ENCODE measurements at places on chromosomes 3 and 15. TPM values are rescaled to one million over a fixed set of nuclear protein-coding genes. Genes with fewer than 3 reads are reported as not detected.

CPN2 gene
- 0.05 TPM for total RNA-seq

DNA sequence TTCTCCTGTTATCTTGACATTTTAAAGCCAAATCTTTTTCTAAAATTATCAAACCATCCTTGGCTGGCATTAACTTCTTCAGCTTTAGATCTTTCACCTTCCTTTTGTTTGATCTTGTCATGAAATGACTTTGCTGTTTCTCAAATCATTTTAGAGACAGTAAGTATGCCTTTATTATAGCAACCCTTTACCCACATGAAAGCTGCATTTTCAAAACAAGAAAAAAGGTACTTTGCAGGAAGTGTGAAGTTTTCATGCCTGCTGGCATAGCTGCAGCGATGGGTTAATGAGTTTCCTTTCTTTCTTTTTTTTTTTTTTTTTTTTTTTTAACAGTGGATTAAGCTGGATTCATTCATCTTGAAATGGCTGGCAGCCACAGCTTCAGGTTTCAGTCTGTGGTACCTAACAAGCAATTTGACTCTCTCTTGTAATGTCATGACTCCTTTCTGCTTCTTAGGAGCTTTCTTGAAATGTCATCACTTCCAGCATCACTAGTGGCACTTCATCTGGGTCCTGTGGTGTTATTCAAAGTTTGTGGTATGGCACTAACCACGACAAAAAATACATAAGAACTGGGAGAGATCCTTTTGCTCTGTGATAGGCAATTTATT lies 18.8 kb downstream of the SLC25A26 start:
- H3K36me3 ChIP-seq = peaks cover 3% of the 10 kb centered on the region
- no peaks in the 10 kb centered on the region for H3K27me3 ChIP-seq
- H3K4me3 ChIP-seq = no peak overlapping the region
- DNase-seq = no peak

JAGN1 gene
- 24.2 TPM for total RNA-seq

GRCh38 chr3:124652009-124652408 lies 78.2 kb upstream of the UMPS start:
- H3K27me3 ChIP-seq = no peaks in the 10 kb centered on the region
- H3K4me3 ChIP-seq = no peak overlapping the region
- H3K27ac ChIP-seq = no peak overlapping the region
- H3K36me3 ChIP-seq = no peaks in the 10 kb centered on the region
- no peak for DNase-seq
- H3K4me1 ChIP-seq = peaks cover 5% of the 10 kb centered on the region

DNA sequence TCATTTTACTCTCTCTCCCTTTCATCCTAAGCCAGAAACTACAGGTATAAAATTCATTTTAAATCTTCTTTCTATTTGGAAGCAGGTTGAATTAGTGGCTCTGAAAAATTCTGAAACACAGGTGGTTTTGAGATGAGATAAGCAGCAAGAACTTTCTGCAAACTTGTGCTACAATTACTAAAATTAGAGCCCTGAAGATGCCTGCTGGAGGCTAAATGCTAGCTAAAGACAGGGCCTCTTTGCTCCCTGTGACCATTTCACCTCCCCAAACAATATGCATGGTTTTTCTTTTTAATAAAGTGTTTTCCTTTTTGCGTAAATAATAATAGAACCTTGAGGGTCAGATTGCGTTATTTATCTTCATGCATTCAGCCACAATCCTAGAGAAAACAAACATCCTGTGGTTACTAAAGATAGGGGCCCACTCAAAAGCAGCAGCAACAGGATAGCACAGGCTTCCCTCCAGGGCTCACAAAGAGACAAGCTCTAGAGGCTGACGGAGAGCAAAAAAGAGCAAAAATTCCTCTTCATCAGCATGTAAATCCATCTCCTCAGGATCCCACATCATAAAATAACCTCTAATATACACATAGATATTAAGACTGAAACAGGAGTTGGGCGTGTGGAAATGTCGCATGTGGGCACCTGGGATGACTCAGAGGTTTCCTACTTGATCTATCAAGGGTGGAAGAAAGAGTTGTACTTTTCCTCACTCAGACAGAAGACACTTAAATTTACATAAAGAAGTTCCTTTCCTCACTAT lies 26.5 kb upstream of the CP start:
- peaks cover 9% of the 10 kb centered on the region for H3K4me1 ChIP-seq
- DNase-seq = no peak
- no peak overlapping the region for H3K4me3 ChIP-seq
- no peaks in the 10 kb centered on the region for H3K27me3 ChIP-seq
- H3K36me3 ChIP-seq = no peaks in the 10 kb centered on the region

DNA sequence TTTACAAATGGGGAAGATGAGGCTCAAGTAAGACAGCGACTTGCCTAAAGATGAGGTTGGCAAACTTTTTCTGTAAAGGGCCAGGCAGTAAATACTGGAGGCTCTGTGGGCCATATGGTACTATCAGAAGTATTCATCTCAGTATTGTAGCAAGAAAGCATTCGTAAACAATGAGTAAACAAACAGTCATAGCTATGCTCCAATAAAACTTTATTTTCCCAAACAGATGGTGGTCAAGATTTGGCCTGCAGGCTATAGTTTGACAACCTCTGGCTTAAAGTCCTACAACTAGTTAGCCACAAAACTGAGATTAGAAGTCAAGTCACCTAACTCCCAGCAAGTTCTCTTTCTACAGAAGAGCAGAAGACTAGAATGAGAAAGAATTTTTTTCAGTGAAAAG lies 177.0 kb upstream of the NECTIN3 start:
- H3K4me1 ChIP-seq = no peaks in the 10 kb centered on the region
- no peak for DNase-seq
- H3K4me3 ChIP-seq = no peak overlapping the region
- no peaks in the 10 kb centered on the region for H3K36me3 ChIP-seq
- no peak overlapping the region for H3K27ac ChIP-seq
- H3K27me3 ChIP-seq = no peaks in the 10 kb centered on the region

IRAK2 gene
- 3.9 TPM for total RNA-seq

DNA sequence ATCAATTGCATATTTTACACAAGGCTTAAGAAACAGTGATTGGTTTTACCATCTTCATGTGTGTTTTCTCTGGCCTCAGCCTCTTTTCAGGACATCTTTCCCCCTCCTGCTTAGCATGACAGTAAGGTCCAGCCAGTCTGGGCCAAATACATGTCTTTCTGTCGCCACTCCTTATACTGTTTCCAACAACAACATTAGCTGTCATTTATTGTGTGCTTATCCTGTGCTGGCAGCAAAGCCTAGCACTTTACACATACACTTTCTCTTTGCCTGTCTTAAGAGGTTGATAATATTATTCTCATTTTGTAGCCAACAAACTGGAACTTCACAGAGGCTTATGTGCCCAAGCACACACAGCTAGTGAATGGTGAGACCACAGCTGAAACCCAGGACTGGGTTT lies 37.8 kb downstream of the B3GALNT1 start:
- H3K4me1 ChIP-seq = no peaks in the 10 kb centered on the region
- no peak for DNase-seq
- H3K27me3 ChIP-seq = no peaks in the 10 kb centered on the region
- no peak overlapping the region for H3K27ac ChIP-seq
- peaks cover 3% of the 10 kb centered on the region for H3K36me3 ChIP-seq

ACTRT3 gene
- 1.0 TPM for total RNA-seq

- DNase-seq = no peak
- no peaks in the 10 kb centered on the region for H3K27me3 ChIP-seq
- H3K4me3 ChIP-seq = no peak overlapping the region
- H3K27ac ChIP-seq = no peak overlapping the region
- no peaks in the 10 kb centered on the region for H3K36me3 ChIP-seq
- no peaks in the 10 kb centered on the region for H3K4me1 ChIP-seq
Measured at GRCh38 chr3:126827121-126827520, 123.1 kb downstream of the CHCHD6 start.

DNA sequence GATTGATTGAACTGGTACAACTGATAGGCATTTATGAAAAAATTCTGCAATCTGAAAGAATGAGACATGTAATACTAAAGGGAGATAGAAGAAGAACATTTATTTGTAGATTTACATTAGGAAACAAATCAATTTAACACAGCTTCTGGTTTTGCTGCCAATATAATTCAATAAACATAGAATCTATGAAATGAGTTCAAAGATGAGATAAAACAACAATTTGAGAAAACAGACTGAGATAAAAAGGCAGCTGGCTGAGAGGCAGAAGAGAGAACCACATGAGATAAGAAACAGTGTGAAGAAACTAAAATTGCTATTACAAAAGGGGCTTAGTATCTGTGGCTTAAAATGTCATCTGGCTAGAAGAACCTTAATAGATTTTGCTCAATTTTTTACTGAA lies 176.6 kb downstream of the PYDC2 start:
- no peak overlapping the region for H3K27ac ChIP-seq
- no peaks in the 10 kb centered on the region for H3K27me3 ChIP-seq
- DNase-seq = no peak
- H3K4me3 ChIP-seq = no peak overlapping the region
- no peaks in the 10 kb centered on the region for H3K36me3 ChIP-seq
- H3K4me1 ChIP-seq = no peaks in the 10 kb centered on the region

DNA sequence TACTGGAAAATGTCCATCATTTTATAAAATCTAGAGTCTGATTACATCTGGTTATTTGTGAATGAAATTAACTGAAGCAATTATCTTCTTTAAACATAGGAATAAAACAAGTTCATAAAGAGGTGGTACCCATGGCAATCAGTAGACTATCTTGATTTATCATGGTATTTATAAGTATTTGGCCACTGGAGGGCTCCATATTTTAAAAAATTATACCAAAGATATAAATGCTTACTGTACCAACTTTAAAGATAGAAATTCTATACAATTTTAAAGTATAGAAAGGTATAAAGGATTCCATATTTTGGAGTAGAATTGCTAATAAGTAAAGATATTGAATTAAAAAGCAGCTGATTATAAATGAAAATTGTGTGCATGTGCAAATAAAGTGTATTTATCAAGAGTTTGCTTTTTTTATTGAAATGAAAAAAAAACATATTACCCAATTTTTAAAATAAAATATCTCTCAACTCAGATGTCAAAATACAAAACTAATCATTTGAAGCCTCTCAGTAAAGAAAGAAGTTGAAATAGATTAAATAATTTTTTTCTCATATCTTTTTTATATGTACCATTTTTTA lies 105.3 kb downstream of the BBX start:
- H3K4me1 ChIP-seq = no peaks in the 10 kb centered on the region
- no peak overlapping the region for H3K4me3 ChIP-seq

GRCh38 chr3:79018671-79019136 lies 749.1 kb downstream of the ROBO1 start:
- peak overlapping the region; percentile 54 for H3K4me3 ChIP-seq
- H3K4me1 ChIP-seq = no peaks in the 10 kb centered on the region
- no peaks in the 10 kb centered on the region for H3K36me3 ChIP-seq
- H3K27me3 ChIP-seq = peaks cover 20% of the 10 kb centered on the region

GRIP2 gene
- total RNA-seq = 0.14 TPM

SENP5 gene
- 24.8 TPM for total RNA-seq

GRCh38 chr3:51191768-51192167 lies 193.3 kb upstream of the MANF start:
- H3K4me3 ChIP-seq = no peak overlapping the region
- no peak for DNase-seq
- no peaks in the 10 kb centered on the region for H3K27me3 ChIP-seq
- H3K4me1 ChIP-seq = no peaks in the 10 kb centered on the region
- H3K36me3 ChIP-seq = no peaks in the 10 kb centered on the region

- H3K4me3 ChIP-seq = no peak overlapping the region
- H3K4me1 ChIP-seq = no peaks in the 10 kb centered on the region
Measured at GRCh38 chr15:82132742-82133141, 86.9 kb upstream of the MEX3B start.

SUSD5 gene
- 0.14 TPM for total RNA-seq

SYNPR gene
- 0.09 TPM for total RNA-seq

DNA sequence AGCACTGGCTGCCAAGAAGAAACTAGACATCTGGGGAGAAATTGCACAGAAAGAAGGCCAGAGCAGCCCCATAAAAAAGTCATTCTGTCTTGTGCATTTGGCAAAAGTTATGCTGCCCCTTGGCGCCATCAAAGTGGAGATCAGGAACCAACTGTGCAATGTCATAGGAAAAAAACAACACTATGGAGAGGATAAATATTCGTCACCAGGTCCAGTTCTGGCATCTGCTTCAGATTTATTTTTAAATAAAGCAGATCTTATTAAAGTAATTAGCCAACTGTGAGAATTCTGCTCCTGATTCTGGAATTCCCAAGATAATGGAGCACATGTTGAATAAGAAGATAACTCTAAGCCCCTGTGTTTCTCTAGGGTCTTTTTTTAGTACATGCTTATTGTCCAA lies 500.0 kb upstream of the IL12A start:
- no peaks in the 10 kb centered on the region for H3K4me1 ChIP-seq
- DNase-seq = no peak
- no peaks in the 10 kb centered on the region for H3K36me3 ChIP-seq

GOLGA6A gene
- total RNA-seq = 0.09 TPM

GRCh38 chr3:121794264-121794983 lies 40.4 kb downstream of the IQCB1 start:
- no peaks in the 10 kb centered on the region for H3K4me1 ChIP-seq
- H3K27me3 ChIP-seq = no peaks in the 10 kb centered on the region
- no peak overlapping the region for H3K27ac ChIP-seq
- H3K36me3 ChIP-seq = no peaks in the 10 kb centered on the region
- H3K4me3 ChIP-seq = no peak overlapping the region

GRCh38 chr15:49225572-49226281 lies 55.7 kb downstream of the GALK2 start:
- no peak overlapping the region for H3K4me3 ChIP-seq
- peaks cover 12% of the 10 kb centered on the region for H3K36me3 ChIP-seq
- H3K4me1 ChIP-seq = no peaks in the 10 kb centered on the region
- no peaks in the 10 kb centered on the region for H3K27me3 ChIP-seq

DNA sequence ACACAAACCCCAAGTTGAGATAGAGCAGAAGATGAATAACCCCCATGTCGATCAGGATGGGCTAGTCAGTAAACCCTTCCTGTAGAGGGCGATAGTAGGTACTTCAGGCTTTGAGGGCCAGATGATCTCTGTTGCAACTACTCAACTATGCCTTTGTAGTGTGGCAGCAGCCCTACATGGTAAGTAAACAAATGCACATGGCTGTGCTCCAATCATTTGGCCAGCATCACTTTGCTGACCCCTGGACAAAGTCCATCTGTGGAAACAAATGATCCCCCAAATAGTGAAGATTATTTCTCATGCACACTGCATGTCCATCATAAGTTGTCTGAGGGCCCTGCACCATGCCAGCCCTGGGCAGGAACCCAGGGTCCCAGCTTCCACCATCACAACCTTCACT lies 402.2 kb upstream of the PROK2 start:
- H3K4me1 ChIP-seq = peaks cover 32% of the 10 kb centered on the region
- no peak for DNase-seq
- no peaks in the 10 kb centered on the region for H3K27me3 ChIP-seq
- no peak overlapping the region for H3K27ac ChIP-seq
- no peak overlapping the region for H3K4me3 ChIP-seq

DNA sequence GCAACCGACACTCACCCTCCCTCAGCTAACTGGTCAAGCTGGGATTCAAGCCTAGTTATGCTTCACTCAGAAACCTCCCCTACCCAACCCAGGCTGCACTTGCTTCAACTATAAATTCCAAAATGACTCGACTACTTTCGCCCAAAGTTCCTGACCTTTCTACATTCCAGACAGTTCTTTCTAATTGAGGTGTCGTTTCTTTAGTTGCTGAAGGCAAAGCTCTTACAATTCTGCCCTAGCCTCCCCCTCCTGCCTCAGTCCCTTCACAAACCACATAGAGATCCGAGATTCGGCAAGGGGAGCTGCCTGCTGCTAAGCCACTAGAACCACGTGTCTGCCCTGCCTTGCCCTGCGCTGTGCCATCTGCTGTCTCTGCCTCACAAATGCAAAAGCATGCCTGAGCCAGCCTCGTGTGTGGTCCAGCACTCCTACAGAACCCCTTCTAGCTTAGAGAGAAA lies 74.7 kb upstream of the SH3GL3 start:
- DNase-seq = no peak
- H3K36me3 ChIP-seq = no peaks in the 10 kb centered on the region
- H3K27ac ChIP-seq = no peak overlapping the region
- no peak overlapping the region for H3K4me3 ChIP-seq
- no peaks in the 10 kb centered on the region for H3K4me1 ChIP-seq
